Stimulated activated CD4-positive, alpha-beta T cell treated with anti-CD3 and anti-CD28 coated beads, TNF-alpha, amount 100 ng/mL, for 24 hours (primary cell): ENCODE measurements at places on chromosomes 16 and 17.

DNA sequence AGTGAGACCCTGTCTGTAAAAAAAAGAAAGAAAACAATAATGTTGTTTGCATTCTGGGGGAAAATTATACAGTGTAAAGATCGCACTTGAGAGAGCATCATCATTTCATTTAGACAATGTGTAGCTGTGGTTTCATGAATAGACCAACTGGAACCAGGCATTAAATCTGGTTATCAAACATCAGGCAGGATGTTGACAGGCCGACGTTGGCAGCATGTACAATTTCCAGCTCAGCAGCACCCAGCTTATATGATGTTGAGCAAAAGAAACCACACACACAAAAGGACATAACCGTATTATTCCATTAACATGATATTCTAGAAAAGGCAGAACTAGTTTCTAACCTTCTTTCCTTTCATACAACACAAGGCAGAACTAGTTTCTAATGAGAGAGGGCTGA is 5.8 kb downstream of the MARVELD3 start:
- no peak for DNase-seq

- DNase-seq: no peak
Measured at GRCh38 chr16:27481282-27481934, 68.3 kb downstream of the GTF3C1 start.

GRCh38 chr17:39069114-39069756 is 82.2 kb downstream of the PLXDC1 start:
- no peak for DNase-seq

DNA sequence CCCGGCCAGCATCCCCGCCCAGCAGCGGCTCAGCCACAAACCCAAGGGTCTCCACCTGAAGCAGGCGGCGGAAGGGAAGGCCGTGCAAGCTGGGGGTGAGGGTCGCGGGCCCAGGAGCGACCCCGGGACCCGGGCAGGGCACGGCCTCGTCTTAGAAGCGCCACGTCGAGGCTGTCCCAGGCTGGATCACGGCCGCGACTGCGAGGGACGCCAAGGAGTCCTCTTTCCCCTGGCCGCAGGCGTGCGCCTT is 538 bp upstream of the CCNF start:
- no peak for DNase-seq

DNA sequence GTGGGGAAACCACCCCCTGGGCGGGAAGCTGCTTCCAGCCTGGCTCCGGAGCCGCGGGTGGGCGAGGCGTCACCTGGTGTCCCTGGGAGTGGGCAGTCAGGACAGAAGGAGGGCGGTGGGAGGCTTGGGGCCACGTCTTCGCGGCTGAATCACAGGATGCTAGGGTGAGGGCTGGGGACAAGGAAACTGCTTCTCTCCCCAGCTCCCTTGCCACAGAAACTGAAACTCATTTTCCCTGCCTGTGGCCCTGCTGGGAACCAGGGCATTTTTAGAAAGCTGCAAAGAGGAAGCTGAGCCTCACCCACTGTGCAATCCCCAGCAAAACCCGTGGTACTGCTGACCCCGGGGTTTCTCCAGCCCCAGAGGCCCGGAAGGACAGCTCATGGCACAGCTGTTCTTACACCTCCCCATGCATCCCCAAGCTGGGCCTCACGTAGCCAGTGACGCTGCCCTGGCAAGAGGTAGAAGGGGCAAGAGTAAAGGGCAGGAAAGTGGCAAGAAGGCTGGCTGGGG is 8.2 kb downstream of the RHBDF2 start:
- DNase-seq: no peak
